A673 (cell line): ENCODE measurements at places on chromosomes 16 and 17. TPM values are rescaled to one million over a fixed set of nuclear protein-coding genes. Genes with fewer than 3 reads are reported as not detected.

DNA sequence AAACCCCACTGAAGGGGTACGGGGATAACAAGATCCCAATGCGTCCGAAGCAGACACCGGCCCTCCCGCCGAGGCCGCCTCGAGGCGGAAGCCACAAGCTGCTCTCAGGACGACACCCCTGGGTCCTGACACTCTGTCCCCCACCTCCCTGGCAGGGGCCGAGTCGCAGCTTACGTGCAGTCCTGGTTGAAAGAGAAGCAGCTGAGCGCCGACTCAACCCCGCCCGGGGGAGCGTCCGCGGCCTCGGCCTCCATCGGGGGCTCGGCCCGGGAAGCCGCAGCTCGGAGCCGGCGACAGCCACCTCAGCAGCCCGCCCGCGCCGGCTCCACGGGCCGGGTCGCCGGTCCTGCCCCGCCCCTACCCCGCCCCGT, at the start of gene WIPI1:
Gene WIPI1, minus strand, starts transcription at position 329 of the 371 bp plus-strand sequence. Its CDS starts 75 bp downstream, at position 254.
- H3K27me3 ChIP-seq: peaks cover 20% of the 10 kb centered on the region
- peaks cover 13% of the 10 kb centered on the region for H3K4me1 ChIP-seq
- DNase-seq: peak; percentile 28
- H3K27ac ChIP-seq: no peak within 1 kb of the TSS
- H3K4me3 ChIP-seq: peak within 1 kb of the TSS; percentile 45
- H3K36me3 ChIP-seq: no peaks in the 10 kb centered on the region

DNA sequence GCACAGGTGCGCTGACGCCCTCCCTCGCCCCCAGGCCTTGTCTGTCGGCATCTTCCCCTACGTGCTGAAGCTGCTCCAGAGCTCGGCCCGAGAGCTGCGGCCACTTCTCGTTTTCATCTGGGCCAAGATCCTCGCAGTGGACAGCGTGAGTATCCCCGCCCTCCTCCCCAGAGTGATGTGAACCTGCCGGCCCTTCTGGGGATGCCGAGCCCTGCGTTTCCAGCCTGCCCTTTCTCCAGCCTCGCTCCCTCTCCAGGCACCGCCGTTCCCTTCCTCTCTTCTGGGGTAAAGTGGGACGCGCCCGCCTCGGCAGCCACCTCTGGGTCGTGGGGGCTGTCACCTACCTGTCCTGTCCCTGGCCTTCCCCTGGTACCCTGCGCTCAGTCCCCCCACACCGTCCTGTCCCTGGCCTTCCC, 133.9 kb upstream of the CHMP6 start:
- H3K36me3 ChIP-seq: no peaks in the 10 kb centered on the region
- peaks cover 16% of the 10 kb centered on the region for H3K4me1 ChIP-seq
- H3K27me3 ChIP-seq: no peaks in the 10 kb centered on the region
- no peak for DNase-seq
- H3K27ac ChIP-seq: no peak overlapping the region
- H3K4me3 ChIP-seq: no peak overlapping the region

DNA sequence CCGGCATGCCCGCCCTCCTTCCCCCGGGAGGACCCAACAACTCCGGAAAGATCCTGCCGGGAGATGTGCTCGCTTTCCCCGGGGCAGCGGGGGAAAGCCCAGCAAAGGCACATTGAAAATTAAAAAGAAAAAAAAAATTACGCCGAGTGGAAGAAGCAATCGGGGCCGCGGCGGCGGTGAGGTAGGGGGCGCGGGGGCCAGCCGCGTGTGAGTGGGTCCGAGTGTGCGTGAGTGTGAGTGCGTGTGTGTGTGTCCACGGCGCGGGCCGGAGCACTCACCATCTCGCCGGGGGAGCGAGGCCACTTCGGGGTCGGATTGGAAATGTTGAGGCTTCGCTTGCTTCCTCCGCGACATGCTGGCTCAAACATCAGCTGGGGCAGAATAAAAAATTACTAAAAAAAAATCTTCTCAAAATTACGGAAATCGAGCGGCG, at the start of gene SALL1:
Gene SALL1, minus strand, starts transcription at position 383 of the 433 bp plus-strand sequence. Its CDS starts 29 bp downstream, at position 354.
- peak within 1 kb of the TSS; percentile 70 for H3K4me3 ChIP-seq
- peak within 1 kb of the TSS; percentile 94 for H3K27ac ChIP-seq
- H3K4me1 ChIP-seq: peaks cover 14% of the 10 kb centered on the region
- DNase-seq: peak; percentile 35
- peaks cover 30% of the 10 kb centered on the region for H3K27me3 ChIP-seq
- H3K36me3 ChIP-seq: no peaks in the 10 kb centered on the region

DNA sequence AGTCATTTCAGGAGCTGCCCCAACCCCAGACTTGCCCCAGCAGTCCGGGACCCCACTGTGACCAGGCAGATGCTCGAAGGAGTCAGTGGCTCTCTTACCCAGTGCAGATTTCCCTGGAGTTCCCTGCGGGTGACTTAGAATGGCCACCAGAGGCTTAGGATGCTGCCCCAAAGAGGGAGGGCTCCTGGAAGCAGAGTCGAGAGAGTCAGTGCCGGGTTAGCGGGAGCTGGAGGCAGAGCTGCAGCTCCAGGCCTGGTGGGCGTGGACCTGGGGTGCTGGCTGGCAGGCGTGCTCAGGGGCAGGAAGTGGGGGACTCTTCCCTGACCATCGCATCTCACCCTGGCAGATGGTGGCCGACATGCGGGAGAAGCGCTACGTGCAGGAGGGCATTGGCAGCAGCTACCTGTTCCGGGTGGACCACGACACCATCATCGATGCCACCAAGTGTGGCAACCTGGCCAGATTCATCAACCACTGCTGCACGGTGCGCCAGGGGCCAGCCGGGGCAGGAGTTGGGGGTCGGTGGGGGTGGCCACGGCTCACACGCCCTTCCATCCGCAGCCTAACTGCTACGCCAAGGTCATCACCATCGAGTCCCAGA, 1.6 kb upstream of the HSD3B7 start:
- no peak overlapping the region for H3K4me3 ChIP-seq
- H3K27me3 ChIP-seq: no peaks in the 10 kb centered on the region
- DNase-seq: no peak
- H3K36me3 ChIP-seq: peaks cover 18% of the 10 kb centered on the region
- H3K4me1 ChIP-seq: no peaks in the 10 kb centered on the region

GRCh38 chr17:7894226-7894625, 5.6 kb downstream of the CHD3 start:
- no peaks in the 10 kb centered on the region for H3K27me3 ChIP-seq
- peaks cover 7% of the 10 kb centered on the region for H3K4me1 ChIP-seq
- no peak overlapping the region for H3K27ac ChIP-seq
- H3K36me3 ChIP-seq: peaks cover 92% of the 10 kb centered on the region

GRCh38 chr16:87051526-87052320, 265.5 kb downstream of the C16orf95 start:
- no peak for DNase-seq
- no peaks in the 10 kb centered on the region for H3K36me3 ChIP-seq
- H3K27me3 ChIP-seq: no peaks in the 10 kb centered on the region
- no peak overlapping the region for H3K4me3 ChIP-seq
- no peaks in the 10 kb centered on the region for H3K4me1 ChIP-seq
- H3K27ac ChIP-seq: no peak overlapping the region

GRCh38 chr16:67461600-67462278, 19.2 kb downstream of the ATP6V0D1 start:
- peaks cover 7% of the 10 kb centered on the region for H3K4me1 ChIP-seq
- H3K36me3 ChIP-seq: no peaks in the 10 kb centered on the region
- no peak for DNase-seq

- no peak within 1 kb of the TSS for H3K4me3 ChIP-seq
- H3K4me1 ChIP-seq: peaks cover 3% of the 10 kb centered on the region
- no peaks in the 10 kb centered on the region for H3K27me3 ChIP-seq
- no peaks in the 10 kb centered on the region for H3K36me3 ChIP-seq
- H3K27ac ChIP-seq: no peak within 1 kb of the TSS
- DNase-seq: no peak
These were observed at the start of gene SGCA for GRCh38 chr17:50165867-50166517. Gene SGCA, plus strand, starts transcription at chr17:50166005. Its CDS starts 36 bp downstream, at chr17:50166041.

DNA sequence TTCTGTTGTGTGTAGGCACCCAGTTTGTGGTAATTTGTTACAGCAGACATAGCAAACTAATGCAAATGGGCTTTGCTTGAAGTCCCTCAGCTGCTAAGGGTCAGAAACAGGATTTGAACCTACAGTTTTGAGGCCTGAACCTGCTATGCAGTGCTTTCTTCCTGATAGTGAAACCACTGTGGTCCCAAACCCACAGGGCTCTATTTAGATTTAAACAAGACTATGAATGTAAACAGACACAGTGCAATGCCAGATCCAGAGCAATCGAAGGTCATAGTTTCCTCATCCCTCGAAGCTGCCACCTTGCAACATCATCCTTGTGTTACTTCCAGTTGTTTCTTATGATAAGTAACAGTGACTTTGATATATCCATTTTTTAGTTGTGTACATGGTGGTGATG, 630.2 kb downstream of the WWOX start:
- H3K27me3 ChIP-seq: no peaks in the 10 kb centered on the region
- H3K36me3 ChIP-seq: no peaks in the 10 kb centered on the region
- no peak for DNase-seq
- H3K27ac ChIP-seq: no peak overlapping the region

DNA sequence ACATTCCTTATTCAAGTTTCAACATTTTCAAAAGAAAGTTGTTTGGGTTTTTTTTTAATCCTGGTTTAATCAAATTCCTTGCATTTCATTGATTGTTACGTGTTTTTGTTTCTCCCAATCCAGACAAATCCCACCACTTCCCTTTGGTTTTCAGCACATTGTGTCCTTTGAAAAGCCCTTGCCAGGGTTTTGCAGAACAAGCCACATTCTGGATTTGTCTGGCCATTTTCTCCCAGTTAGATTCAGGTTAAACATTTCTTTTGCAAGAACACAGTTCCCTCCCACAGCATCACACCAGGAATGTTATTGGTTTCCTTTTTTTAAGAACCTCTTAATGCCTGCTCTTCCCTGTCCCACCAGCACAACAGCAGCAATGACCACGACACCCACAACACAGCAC, 278.0 kb upstream of the SALL1 start:
- H3K27me3 ChIP-seq: no peaks in the 10 kb centered on the region
- H3K4me1 ChIP-seq: peaks cover 41% of the 10 kb centered on the region
- no peak overlapping the region for H3K4me3 ChIP-seq
- no peak overlapping the region for H3K27ac ChIP-seq
- H3K36me3 ChIP-seq: no peaks in the 10 kb centered on the region

DNA sequence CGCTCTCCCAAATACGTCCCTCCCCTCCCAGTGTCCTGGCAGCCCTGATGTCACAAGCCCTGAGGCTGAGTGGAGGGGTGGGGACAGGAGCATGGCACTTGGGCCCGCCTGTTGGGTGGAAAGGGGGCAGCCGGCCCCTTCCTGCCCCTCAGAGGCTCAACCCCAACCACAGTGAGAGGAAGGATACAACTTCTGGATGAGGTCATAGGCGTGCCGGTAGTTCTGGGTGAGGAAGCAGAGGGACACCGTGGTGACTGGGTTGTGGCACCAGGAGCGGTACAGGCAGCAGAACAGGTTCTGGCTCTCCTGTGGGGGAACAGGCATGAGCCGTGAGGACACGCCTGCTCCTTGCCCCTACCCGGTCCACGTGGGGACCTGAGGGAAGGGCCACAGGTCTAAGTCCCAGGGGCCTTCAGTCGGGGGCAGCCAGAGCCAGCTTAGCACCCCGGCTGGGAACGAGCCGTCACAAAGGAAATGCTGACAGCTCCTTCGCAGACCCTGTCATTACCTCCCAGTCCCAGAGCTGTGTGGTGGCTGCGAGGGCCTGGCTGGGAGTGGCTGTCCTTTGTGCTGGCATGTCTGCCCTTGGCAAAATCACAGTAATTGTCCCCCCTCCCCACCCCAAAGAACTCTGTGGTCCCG, 11.2 kb upstream of the MTSS2 start:
- H3K4me1 ChIP-seq: peaks cover 2% of the 10 kb centered on the region
- no peak for DNase-seq
- H3K36me3 ChIP-seq: no peaks in the 10 kb centered on the region
- H3K27me3 ChIP-seq: no peaks in the 10 kb centered on the region

GRCh38 chr17:72461757-72462156, 340.9 kb downstream of the SOX9 start:
- H3K4me3 ChIP-seq: no peak overlapping the region
- no peaks in the 10 kb centered on the region for H3K36me3 ChIP-seq
- peaks cover 5% of the 10 kb centered on the region for H3K4me1 ChIP-seq
- H3K27me3 ChIP-seq: no peaks in the 10 kb centered on the region

DNA sequence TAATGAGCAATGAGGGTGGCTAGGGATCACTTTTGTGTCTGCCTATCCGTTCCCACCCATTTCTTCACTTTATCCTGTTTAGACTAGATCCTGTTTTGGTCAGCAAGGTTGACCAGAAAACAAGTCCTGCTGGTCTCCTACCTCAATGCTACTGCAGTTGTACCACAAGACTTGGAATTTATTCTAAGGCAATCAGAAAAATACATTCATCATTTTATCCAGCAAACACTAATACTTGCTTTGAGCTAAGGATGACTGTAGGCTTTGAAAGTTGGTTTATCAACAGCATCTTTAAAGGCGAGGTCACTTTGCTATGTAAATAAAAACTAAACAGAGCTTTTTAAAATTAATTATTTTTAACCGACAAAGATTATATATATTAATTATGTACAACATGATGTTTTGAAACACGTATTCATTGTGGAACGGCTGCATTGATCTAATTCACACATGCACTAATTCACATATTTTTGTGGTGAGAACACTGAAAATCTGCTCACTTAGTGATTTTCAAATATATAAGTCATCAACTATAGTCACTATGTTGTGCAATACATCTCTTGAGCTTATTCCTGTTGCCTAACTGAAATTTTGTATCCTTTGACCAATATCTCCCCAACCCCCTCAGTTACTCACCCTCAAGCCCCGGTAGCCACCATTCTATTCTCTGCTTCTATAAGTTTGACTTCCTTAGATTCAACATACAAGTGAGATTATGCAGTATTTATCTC, 125.9 kb upstream of the HS3ST3A1 start:
- no peaks in the 10 kb centered on the region for H3K36me3 ChIP-seq
- H3K27ac ChIP-seq: no peak overlapping the region
- no peaks in the 10 kb centered on the region for H3K4me1 ChIP-seq

UBALD1 gene
- 36.3 and 36.5 TPM in 2 replicates for total RNA-seq

CLDN6 gene
- 0.21 and 0.31 TPM in 2 replicates for total RNA-seq

GRCh38 chr17:38619937-38620550, 14.3 kb upstream of the SRCIN1 start:
- no peak overlapping the region for H3K27ac ChIP-seq
- H3K36me3 ChIP-seq: no peaks in the 10 kb centered on the region
- H3K27me3 ChIP-seq: no peaks in the 10 kb centered on the region
